ENCODE measurements at places on chromosomes 11 and 22.

GRCh38 chr11:132670921-132671675, 861.2 kb downstream of the OPCML start:
- DNase-seq, result no peak

DNA sequence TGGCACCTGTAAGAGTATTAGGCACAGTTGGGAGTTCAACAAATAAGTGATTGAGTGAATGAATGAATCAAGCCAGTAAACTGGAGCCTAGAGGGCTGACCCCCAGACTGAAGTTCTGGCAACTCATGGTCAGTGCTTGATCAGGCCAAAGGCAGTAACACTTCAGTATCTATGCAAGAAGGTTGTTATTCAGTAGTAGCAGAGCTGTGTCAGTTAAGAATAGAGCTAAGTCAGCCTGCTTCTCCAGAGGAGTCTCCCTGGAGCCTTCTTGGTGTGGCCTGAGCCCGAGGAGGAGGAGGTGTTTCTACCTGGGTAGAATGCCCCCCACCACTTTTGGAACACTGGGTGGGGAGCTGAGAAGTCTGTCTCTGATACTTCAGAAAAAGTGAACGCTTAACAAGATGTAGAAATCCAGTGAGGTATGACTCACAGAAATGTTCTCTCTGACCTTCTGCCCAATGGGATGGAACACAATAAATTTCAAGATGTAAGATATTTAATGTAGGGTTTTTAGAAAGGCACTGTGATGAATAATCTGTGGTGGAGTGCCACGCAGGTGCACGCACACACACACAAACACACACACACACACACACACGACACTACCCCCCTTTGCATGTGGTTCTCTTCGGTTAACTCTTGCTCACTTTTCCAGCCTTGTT, 219.9 kb downstream of the HIPK3 start:
- DNase-seq, result no peak

GRCh38 chr11:127994736-127995135, 592.6 kb downstream of the ETS1 start:
- no peak for DNase-seq

- DNase-seq, result no peak
Measured at GRCh38 chr11:76641905-76642304, 28.6 kb downstream of the LRRC32 start.

- no peak for DNase-seq
Measured at GRCh38 chr22:22798232-22798616, 89.4 kb upstream of the IGLL5 start.

GRCh38 chr11:129888451-129888850, 6.9 kb downstream of the NFRKB start:
- DNase-seq, result no peak

- no peak for DNase-seq
Measured at GRCh38 chr11:71433648-71434450, 14.3 kb downstream of the DHCR7 start.

GRCh38 chr11:834371-835316, 1.9 kb downstream of the CD151 start:
- no peak for DNase-seq

DNA sequence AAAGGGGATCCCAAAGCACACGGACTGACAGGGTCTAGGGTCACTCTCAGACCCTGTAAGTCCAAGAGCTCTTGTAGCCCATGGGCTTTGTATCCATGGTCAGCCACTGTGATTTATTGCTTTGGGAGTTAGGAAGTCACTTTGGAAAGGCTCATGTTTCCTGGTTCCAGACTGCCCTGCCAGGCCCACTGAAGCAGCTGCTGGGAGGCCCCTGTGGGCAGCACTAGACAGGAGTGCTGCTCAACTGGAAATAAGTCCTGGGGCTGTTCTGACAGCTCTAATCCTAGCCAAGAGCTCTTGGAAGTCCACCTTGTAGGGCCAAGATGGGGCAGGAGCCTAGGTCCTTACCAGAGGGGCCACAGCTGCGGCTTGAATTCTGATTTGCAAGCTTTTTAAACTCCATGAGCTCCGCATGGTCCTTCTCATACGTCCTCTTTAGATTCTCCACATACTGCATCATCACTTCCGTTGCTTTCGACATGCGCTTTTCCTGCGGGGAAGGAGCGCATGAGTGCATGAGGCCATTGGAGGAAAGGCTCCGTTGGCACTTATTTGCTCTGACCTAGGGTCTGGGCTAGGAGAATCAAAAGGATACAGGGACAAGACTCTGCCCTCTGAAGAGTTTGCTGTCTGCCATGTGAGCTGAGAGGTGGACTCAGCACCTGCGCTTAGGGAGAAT, 32.2 kb upstream of the LYVE1 start:
- DNase-seq, result no peak

DNA sequence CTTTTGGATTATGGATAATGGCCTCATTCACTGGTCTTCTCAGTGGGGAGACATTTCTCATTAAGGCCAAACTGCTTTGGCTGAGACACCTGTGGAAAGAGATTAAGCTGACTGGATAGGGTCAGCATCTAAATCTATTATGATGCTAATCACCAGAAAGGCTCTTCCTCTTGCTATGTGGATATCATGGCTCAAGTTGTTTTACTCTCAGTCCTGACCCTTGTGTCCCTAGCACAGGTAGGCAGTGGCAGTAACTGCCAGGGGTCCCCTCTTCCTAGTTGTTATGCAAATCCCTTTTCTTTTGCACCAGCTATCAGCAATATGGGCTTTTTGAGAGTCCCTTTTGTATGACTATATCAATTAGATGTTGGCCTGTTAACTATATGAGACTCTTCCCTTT, 335.7 kb upstream of the PLET1 start:
- no peak for DNase-seq

GRCh38 chr11:490930-491260, 16.1 kb downstream of the RNH1 start:
- no peak for DNase-seq

DNA sequence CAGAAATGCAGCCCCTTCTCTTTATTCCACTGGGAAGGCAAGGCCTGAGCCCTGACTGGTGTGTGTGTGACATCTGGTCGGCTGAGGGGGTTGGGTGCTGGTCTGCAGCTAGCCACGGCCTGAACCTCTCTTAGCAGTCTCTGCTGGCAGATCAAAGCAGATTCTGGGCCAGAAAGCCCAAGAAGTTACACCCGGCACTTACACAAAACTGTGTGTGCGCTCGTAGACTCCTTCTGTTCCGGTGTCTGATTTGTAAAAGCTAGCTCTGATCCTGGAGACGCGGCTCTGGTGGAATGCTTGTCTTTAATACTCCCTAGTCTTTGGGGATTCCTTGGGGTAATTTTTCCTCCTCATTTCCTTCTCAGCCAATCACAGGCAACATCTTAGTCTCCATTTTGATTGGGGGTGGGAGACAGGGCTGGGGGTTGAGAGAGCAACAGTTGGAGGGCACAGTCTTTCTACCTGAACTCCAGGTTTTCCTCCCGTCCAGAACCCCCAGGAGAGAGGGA, 5.5 kb downstream of the PKNOX2 start:
- no peak for DNase-seq

GRCh38 chr11:118763041-118763440, 27.9 kb downstream of the DDX6 start:
- no peak for DNase-seq

DNA sequence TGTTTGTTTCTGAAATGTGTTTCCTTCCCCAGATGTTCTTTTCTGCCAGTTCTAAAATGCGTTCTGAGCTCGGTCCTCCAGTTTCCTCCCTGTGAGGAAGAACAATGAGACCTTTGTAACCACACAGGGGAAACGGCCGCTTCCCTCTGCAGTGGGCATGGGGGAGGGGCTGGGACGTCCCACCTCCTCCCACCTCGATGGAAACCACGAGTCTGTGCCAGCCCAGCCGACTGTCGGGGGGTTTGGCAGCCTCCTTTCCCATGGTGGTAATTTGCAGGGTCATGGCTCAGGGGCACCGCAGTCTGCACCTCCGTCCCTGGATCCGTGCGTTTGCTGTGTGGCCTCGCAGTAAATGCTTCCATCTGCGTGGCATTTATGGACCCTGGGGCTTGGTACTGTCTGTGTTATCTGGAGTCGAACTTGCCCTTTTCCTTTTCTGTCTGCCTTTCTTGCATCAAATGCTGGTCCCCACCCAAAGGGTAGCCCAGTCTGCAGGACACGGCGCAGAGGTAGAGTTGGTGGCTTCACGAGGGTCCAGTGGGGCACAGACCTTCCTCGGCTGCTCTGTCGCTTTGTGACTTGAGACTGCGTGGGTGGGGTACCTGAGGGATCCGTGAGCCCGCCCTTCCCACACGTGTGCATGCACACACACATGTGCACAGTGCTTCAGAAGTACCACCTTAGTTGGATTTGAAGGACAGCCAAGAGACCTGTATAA, 16.1 kb downstream of the LRP5 start:
- no peak for DNase-seq

GRCh38 chr11:61539006-61539405, 30.5 kb downstream of the LRRC10B start:
- DNase-seq, result no peak

DNA sequence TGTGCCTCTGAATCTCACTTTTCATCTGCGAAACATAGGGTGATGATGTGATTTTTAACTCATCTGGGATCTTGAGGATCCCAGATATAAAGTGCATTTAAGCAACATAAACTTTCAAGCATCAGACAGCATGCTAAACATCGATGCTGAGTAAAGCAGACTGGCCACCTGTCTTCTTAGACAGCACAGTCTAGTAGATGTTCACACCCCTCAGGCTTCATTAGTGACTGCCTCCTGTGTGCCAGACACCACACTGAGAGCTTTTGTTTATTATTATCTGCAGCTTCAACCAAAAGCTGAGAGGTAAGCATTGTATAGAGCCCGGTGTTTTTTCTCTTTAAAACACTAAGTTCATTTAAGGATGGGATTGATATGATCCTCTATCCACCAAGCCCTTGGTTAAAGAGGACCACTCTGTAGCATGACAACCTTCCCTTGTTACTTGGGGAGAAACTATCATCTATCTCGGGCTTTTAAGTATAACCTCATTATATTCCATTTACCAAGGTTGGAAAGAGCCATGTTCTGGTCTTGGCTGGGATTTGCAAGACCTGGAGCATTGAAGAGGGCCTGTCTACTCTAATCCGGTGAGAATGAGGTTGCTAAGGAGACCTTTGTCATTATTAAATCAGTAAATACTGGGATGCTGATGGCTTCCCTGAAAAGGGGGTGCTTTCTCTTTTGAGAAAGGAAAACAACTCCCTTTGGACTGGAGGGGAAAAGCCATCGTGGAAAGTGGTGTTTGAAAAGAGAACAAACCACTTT, 114.2 kb upstream of the SEZ6L start:
- DNase-seq, result no peak

DNA sequence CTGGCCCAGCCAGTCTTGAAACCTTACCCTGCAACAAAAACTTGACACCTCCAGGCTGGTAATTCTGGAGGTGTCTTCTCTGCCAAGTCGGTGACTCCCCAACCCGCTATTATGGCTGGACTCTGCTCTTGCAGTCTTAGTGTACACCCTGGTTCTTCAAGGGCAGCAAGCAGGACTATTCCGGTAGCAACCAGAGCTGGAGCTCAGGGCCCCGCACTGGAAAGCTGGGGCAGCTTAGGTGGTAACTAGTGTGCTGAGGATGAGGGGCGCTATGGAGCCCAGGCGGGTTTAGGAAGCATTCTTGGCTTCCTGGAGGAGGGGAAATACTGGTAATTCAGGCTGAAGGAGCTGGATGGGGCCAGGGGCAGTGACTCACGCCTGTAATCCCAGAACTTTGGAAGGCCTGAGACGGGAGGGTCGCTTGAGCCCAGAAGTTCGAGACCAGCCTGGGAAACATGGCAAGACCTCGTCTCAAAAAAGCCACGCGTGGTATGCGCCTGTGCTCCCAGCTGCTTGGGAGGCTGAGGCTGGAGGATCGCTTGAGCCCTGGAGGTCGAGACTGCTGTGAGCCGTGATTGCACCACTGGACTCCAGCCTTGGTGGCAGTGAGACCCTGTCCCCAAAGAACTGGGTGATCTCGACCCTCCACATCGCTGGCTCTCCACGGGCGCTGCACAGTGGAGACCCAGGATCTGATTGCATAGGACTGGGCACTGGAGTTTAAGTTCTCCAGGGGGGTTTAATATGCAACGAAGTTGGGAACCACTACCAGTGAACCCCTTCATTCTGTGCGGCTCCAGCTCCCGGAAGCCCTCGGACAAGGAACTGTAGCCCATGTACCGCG, 10.6 kb upstream of the AIFM3 start:
- DNase-seq, result no peak

- DNase-seq, result no peak
Measured at GRCh38 chr11:93524173-93524536, 19.0 kb downstream of the SMCO4 start.

- no peak for DNase-seq
Measured at GRCh38 chr11:77475206-77475605, 1.3 kb upstream of the PAK1 start.

GRCh38 chr22:46528121-46528610, 9.3 kb downstream of the CELSR1 start:
- DNase-seq, result no peak

GRCh38 chr11:10263929-10264328, 30.1 kb downstream of the SBF2 start:
- DNase-seq, result no peak

DNA sequence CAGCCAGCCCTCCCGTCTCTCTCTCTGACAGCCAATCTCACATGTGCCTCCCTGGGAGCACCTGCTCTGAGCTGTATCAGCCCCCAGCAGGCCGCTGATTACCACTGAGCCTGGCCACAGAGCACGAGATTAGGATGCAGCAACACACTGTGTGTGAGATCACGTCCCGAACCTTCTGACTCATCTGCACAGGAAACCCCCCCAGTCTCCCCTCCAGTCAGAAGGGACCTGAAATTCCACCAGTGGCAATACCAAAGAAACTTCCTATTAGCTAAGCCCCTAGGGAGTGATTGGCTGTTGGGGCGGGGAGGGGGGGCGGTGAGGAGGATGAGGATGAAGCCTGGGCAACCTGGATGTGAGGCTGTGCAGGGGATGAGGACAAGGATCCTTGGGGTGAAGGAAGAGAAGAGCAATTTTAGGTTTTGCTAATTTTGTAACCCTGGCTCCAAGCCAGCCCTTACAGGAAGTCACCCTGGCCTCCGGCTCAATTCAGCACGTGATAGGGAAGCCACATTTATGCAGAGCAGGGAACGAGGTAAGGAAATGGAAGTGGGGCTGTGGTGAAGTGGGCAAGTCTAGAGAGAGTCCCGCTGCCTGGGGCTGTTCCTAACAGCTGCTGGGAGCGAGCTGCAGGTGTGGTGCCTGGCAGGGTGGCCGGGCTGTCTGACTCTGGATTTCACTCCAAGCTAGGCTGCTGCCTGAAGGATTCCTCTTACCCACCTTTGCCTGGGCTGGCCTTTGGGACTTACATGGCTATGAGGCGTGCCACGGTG, 1.9 kb downstream of the SLC43A3 start:
- no peak for DNase-seq

- DNase-seq, result no peak
Measured at GRCh38 chr11:26719289-26719973, 2.4 kb downstream of the SLC5A12 start.

- no peak for DNase-seq
Measured at GRCh38 chr11:134385171-134385570, 26.9 kb downstream of the B3GAT1 start.

DNA sequence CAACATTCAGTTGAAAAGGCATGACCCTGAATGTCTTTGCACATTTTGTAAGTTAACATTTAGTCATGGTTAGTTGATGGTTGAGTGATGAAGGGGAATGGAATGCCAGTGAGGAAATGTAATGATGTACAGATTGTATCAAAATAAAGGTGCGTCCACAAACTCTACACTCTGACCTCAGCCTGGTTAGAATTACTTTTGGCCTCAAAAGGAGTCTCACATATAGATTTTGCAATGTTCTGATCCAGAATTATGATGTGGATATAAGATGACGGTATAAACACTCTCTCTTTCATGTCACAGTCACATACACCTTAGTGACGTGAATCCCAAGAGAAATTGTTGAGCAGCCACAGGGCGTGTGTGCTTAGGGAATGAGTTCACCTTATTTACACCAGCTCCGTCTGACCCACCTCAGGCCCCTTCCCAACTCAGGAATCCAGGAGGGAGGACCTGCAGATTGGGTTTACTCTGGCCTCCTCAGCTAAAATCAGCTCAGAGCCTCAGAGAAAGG, 100.1 kb downstream of the RDX start:
- no peak for DNase-seq
